Esophagus mucosa (tissue), 1 donor: ENCODE measurements at places on chromosomes 2 and 18. TPM values are rescaled to one million over a fixed set of nuclear protein-coding genes. Genes with fewer than 3 reads are reported as not detected.

DNA sequence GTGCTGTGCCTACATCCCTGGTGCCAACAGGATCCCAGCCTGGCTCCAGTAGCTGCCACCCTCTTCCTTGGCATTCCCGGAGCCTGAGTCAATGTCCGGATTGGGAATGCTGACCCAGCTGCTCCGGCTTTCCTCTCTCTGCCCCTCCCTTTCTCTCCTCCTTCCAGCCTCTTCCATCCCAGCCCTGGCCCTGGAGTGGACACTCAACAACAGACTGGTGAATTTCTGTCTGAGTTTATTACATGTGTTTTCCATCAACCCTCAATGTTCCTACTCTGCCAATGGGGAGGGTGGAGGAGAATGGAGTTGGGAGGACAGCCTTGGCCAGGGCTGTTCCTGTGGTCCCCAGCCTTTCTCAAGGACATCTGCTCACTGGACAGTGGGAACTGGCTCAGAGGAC lies 917 bp upstream of the PRKAG3 start:
- no peak for ATAC-seq

GRCh38 chr18:79332646-79333045 lies 63.1 kb upstream of the NFATC1 start:
- ATAC-seq = no peak

- ATAC-seq = no peak
These were observed 336.5 kb upstream of the MMADHC start for GRCh38 chr2:149924028-149924427.

- ATAC-seq = no peak
These were observed 217.1 kb upstream of the EPAS1 start for GRCh38 chr2:46079985-46080560.

- ATAC-seq = no peak
These were observed 103.3 kb upstream of the RBBP8 start for GRCh38 chr18:22829781-22830180.

GRCh38 chr2:4898706-4899105 lies 793.5 kb upstream of the SOX11 start:
- ATAC-seq = no peak

DNA sequence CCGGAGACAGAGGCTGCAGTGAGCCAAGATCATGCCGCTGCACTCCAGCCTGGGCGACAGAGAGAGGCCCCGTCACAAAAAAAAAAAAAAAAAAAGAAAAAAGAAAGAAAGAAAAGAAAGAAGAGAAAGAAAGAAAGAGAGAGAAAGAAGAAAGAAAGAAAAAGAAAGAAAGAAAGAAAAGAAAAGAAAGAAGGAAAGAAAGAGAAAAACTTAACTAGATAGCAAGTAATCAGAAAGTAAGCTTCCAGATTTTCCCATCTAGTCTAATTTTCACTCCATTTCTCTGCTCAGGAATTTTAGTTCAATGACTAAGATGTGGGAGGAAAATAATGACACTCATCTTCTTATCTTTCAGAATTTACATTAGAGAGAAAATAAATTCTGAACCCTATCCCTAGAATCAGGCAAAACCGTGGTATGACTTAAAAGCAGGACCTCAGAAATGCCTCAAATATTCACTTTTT lies 2.4 kb downstream of the GFPT1 start:
- ATAC-seq = no peak

- peak; percentile 73 for ATAC-seq
These were observed 428.7 kb upstream of the ID2 start for GRCh38 chr2:8252997-8253694.

The MAB21L4 gene
- 148 TPM for total RNA-seq

GRCh38 chr2:51693640-51694039 lies 661.7 kb upstream of the NRXN1 start:
- ATAC-seq = no peak

- no peak for ATAC-seq
These were observed 283.4 kb upstream of the FBXO11 start for GRCh38 chr2:48189552-48190228.

GRCh38 chr2:205637320-205637602 lies 45.0 kb upstream of the NRP2 start:
- peak; percentile 52 for ATAC-seq

GRCh38 chr18:29873211-29873610 lies 1169.3 kb downstream of the DSC3 start:
- no peak for ATAC-seq

GRCh38 chr2:106272216-106272807 lies 78.2 kb upstream of the UXS1 start:
- no peak for ATAC-seq

The RETSAT gene
- total RNA-seq = 77.9 TPM

The EDAR gene
- total RNA-seq = 4.8 TPM

DNA sequence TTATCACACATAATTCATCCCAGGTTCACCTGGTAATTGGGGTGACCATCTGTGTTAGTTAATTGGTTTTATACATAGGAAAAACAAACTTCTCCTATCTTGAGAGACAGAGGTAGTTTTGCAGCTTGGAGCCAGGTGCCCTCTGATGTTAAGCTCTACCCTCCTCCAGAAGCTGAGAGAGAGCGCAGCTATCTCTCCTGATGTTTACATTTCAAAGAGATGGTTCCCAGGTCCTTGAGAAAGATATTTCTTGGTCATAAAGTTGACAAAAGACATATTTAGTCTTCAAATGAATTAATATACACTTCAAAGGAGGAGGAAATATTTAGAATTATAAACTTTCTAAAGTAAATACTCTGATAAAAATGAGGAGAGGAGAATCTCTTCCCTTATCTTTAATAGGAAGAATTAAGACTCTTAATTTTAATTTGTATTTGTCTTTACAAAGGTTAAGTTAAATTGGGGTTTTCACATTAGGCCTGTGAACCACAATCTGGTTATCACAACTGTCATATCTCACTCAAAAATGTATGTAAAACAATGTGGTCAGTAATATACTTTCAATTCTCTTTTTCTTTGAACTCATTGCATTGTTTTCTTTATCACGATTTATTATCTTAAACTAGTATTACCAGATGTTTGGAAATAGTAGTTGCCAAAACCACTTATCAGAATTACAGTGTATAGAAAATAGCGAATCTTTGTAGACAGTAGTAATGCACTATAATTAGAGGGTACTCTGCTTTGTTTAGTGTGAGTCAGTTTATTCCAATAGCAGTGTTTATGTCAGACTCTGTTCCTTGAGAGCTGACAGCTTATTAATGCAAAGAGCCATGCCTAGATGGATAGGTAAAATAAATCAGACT lies 26.8 kb downstream of the SERPINB4 start:
- ATAC-seq = no peak

The SIX3 gene
- total RNA-seq = not detected

The TDRD15 gene
- total RNA-seq = not detected

DNA sequence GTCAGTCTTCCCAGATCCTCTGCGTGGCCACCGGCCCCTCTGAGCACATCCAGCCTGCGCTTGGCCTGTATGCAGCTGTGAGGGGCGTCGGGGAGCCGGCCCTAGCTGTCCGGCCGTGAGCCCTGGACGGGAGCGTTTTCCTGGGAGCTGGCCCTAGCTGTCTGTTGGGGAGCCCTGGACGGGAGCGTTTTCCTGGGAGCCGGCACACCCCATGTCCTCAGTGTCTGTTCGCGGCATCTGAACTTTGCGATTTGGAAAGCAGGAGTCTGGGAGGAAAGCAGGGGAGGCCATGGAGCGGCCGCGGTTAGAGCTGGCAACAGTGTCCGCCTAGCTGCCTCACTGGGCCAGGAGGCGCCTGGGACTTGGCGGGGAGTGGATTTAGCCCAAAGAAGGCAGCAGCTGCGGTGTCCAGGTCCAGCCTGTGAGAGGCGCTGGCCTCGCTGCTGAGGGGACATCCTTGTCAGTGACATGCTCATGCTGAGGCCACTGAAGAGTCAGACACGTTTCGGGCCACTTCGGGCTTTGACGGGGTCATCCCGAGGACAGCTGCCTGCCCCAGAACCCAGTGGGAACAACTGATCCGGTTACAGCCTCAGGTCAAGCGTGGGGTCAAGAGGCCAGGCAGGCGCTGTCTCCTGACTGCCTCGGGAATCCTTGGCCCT lies 75.8 kb downstream of the KCNG2 start:
- no peak for ATAC-seq

GRCh38 chr2:172884336-172884735 lies 148.7 kb downstream of the RAPGEF4 start:
- ATAC-seq = no peak

The ABCB11 gene
- total RNA-seq = not detected

The CGREF1 gene
- total RNA-seq = 0.96 TPM

DNA sequence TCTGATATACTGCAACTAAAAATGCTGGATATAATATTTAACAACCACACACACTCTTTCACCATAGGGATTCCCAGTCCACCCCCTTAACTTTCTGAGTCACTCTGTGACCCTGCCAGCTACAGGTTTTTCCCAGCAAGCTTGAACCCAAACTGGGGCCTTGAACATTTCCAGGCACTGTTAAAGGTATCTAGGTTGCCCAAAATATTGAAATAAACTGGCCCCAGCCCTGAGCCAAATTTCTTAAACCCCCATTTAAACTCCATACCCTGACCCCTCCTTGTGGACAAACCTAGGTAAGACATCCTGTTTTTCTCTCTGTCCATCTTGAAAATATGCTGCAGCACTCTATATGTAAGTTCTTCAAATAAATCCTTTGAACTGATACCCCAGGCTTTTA lies 19.7 kb upstream of the DCTN1 start:
- ATAC-seq = peak; percentile 51

DNA sequence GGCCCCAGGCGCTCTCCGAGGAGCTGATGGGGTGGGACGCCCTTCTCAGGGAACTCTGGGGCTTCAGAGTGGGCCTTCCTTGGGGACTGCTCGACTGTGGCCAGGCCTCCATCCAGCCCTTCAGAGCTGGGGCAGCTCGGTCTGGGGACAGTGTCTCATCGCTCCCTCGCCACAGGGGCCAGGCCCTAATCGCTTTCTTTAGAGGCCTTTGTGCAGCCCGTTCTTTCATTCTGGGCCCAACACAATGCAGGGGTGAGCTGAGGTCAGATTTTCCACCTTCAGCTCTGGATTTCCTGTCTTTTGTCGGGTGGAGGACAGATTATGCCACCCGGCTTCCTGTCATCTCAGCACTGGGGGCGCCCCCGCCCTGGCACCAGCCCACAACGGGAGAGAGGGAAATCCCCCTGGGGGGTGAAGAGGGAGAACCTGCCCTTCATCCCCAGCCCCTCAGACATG lies 25.2 kb downstream of the MYCN start:
- ATAC-seq = no peak

The ESPNL gene
- total RNA-seq = 0.40 TPM

GRCh38 chr18:57803103-57803969 lies at the start of gene ATP8B1:
ATP8B1 (minus strand) TSS chr18:57803315; CDS start chr18:57731807, 71,508 bp downstream.
- peak; percentile 93 for ATAC-seq
